ENCODE measurements at places on chromosomes 2 and 18.

DNA sequence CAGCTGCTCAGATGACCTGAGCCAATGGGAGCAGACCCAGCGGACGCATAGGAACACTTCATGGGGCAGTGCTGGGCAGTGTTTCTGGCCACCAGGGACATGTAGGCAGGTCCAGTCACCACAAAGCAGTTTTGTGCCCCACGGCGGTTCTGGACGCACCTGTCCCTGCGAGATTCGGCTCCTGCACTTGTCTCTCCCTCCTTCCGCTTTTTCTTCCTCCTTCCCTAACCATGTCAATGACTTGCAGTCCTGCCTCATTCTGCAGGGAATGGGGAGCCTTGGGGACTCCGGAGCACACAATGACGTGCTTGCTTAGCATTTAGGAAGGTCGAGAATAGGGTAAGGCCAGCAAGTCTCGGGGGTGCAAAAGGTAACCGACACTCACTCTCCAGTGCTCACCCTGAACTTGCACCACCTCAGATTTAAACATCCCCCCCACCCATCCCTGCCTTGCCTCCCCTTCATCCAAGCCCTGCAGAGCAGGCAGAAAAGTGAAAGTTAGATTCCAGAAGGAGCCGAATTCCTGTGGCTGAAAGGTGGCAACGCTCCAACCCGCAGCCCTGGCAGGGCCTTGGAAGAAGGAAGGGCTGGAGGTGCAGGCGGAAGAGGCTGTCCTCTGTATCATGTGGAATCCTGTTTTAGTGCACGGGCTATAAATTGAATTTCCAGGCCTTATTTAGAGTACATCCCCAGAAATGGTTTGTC is 40.5 kb upstream of the ATG16L1 start:
- no peak for DNase-seq

- DNase-seq: no peak
Observed at GRCh38 chr2:66273933-66274490, 160.9 kb upstream of the MEIS1 start.

GRCh38 chr2:24374301-24374700 is 14.0 kb upstream of the ITSN2 start:
- no peak for DNase-seq

GRCh38 chr18:79506191-79507075 is 110.7 kb downstream of the NFATC1 start:
- no peak for DNase-seq

- DNase-seq: no peak
Observed at GRCh38 chr18:26503382-26503781, 45.0 kb downstream of the KCTD1 start.

GRCh38 chr18:2985628-2986027 is 27.3 kb downstream of the LPIN2 start:
- DNase-seq: peak; percentile 89

DNA sequence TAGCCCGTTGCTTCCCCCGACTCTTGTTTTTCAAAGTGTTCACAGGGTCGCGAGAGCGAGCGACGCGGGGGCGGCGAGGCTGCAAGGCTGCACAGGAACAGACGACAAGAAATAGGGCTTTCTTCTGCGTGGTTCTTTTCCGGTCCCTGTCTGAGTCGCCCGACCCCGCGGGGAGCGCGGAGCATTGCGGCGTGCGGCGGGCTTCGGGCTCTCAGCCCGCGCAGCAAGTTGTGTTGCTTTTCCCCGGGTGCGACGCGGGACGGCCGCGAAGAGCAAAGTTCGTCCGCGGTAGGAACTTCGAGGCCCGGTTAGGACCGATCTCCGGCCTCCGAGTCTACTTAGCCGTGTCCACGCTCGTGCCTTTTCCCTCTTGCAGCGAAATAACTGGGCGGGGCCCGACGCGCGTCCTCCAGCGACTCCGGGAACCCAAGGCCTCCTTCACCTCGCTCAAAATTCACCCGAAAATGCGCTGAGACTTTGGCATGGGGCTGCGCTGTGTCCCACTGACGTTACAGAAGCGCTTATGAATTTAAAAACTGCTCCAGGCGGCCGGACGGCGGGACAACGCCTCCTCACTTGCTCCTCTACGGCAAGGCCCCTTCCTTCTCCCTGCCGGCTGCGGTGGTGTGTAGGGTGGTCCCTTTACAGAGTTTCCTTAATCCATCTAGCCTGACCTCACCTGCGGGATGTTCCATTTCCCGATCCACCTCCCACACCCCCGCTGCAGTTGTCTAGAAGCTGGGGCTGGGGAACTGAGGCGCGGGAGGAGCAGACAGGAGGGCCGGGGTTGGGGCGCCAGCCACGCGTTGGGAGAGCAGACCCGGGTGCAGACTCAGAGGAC is 1.5 kb upstream of the BCL2L11 start:
- DNase-seq: peak; percentile 54

GRCh38 chr2:60230037-60230436 is 323.4 kb downstream of the BCL11A start:
- no peak for DNase-seq

GRCh38 chr2:111239107-111239506 is 118.4 kb downstream of the BCL2L11 start:
- DNase-seq: no peak

DNA sequence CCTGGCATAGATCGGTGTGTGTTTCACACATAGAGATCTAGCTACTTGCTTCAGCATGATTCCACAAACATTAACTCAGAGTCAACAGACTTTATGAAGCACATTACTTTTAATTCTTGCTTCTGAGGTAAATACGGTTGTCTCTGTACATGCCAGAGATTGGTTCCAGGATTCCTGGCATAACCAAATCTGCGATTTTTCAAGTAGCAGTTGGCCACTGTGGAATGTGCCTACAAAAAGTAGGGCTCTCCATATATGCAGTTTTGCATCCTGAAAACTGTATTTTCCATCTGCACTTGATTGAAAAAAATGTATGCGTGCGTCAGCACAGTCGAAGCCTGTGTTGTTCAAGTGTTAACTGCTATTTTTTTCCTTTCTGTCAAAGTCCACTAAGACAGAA is 85.0 kb downstream of the ZAP70 start:
- DNase-seq: no peak

GRCh38 chr2:172791953-172792352 is 56.3 kb downstream of the RAPGEF4 start:
- DNase-seq: no peak

DNA sequence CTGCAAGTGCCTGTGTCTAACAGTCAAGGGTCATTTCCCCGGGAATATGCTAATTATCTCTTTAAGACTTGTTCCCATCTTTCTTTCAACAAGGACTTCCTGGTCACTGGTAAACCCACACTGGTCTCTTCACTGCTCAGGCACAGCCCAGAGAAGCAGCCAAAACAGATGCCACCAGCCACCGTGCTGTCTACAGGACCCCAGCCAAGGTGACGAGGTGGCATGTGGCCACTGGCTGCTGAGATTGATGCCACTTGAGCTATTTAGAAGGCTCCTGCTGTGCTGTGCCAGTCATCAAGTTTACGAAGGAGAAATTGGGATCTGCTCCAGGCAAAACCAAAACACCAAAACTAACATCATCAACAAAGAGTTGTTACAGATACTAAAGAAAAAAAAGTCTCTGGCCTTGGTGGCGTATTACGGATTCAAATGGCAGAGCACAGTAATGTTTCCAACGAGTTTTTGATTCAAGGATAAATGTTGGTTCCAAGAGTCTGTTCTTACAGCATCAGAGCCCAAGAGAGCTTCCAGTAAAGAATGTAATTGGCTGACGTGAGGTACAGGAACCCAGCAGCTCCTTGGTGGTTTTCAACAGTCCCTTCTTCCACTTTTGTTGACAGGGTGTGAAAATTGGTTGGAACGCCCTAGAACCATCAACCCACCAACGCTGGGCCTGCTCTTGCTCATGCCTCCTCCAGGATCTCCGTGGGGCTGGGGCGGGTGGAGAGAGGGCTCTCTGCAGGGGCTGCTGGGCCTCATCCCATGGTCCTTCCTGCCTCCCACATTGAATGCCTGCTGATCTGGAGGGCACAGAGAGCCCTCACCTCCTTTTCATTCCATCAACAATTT is 63.7 kb upstream of the ZCCHC2 start:
- DNase-seq: no peak

DNA sequence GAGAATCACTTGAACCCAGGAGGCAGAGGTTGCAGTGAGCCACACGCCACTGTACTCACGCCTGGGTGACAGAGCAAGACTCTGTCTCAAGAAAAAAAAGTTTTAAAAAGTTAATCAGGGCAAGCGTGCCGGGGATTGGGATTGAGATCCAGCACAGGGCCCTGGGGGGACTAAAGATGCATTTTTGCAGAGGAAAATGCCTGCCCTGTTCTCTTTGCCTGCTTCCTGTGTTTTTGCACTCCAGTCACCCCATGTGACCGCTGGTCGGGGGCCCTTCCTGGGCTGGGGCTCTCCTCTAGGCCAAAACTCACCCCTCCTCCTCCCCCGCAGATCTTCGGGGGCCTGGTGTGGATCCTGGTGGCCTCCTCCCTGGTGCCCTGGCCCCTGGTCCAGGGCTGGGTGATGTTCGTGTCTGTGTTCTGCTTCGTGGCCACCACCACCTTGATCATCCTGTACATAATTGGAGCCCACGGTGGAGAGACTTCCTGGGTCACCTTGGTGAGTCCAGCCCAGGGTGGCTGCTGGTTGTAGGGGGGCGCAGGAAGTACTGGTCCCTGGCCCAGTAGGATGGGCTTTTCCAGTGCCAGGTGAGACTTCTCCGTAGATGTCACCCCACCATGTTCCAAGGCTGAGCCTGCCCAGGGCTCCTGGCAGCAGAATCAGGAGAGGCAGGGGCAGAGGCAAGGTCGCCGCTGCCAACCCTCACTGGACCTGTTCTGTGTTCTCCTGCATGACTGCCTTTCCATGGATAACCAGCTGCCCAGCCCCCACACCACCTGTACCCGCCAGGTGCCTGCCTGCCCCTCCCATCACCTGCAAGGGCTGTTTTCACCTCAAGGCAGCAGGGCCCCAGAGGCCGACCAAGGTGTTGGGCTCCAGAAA is 22.4 kb downstream of the MAL start:
- no peak for DNase-seq

GRCh38 chr2:106274668-106275067 is 80.6 kb upstream of the UXS1 start:
- no peak for DNase-seq

- no peak for DNase-seq
Observed at GRCh38 chr2:168731616-168732015, 70.8 kb upstream of the NOSTRIN start.

- no peak for DNase-seq
Observed at GRCh38 chr2:28558918-28559317, 63.1 kb downstream of the PLB1 start.

GRCh38 chr18:35573531-35573930 is 8.0 kb upstream of the GALNT1 start:
- DNase-seq: no peak

DNA sequence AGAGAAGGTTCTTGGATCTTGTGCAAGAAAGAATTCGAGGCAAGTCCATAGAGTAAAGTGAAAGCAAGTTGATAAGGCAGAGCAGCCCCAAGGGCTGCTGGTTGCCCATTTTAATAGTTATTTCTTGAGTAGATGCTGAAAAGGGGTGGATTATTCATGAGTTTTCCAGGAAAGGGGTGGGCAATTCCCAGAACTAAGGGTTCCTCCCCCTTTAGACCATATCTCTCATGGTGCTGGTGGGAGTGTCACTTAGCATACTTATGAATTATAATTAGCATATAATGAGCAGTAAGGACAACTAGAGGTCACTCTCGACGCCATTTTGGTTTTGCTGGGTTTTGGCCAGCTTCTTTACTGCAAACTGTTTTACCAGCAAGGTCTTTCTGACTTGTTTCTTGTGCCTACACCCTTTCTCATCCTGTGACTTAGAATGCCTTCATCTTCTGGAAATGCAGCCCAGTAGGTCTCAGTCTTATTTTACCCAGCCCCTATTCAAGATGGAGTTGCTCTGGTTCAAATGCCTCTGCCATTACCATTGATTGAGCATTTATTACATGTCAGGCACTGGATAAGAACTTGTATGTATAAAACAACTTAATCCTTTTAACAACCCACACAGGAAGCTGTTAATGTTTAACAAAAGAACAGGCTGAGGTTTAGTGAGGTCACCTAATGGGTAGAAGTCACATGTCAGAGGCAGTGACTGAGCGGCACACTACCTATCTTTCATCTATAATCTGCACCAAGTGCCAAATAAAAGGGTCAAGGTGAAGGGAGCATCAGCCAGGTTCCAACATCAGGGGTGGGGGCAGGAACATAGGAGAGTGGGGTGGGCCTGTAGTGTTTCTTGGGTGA is 250.9 kb downstream of the ICOS start:
- DNase-seq: no peak

GRCh38 chr2:6777626-6778025 is 88.1 kb downstream of the CMPK2 start:
- DNase-seq: no peak

- no peak for DNase-seq
Observed at GRCh38 chr2:30219886-30220875, 11.2 kb upstream of the LBH start.

- DNase-seq: no peak
Observed at GRCh38 chr18:4242431-4243161, 212.5 kb downstream of the DLGAP1 start.

DNA sequence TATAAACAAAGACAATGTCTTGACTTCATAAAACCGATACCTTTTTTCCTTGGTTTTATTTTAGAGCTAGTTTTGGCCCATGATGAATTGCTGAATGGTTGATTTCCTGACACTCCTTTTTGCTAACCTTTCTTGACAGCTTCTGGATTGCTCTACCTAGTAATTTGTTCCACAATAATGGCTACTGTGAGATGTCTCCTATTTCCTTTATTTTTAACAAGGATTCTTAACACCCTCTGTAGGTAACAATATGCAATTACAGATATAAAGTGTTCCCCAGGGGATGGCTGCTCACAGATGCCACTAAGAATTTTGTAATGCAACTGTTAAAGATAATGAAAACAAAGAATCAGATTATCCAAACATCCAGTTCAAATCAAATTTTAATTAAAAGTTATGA is 100.8 kb upstream of the ATP5MC3 start:
- DNase-seq: no peak

DNA sequence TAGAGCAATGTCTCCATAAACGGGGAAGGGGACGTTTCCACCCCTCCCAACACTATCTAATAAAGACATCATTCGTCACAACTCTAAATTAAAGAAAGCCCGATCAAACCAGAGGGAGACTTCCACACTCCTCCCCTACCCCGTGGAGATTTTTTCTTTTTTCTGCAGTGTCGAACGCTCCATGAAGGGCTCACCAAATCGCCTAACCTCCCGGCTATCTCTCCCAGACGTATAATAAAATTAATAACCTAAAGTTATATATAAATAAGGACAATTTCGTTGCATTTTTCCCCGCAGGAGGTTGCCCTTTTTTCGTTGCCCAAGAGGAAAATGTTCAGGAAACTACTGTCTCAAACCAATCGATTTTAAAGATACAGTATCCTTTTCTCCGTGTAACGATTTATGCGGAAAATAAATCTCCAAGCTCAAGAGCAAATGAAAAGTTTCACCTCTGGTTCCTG is 2.4 kb downstream of the EVX2 start:
- no peak for DNase-seq

GRCh38 chr2:66525606-66526005 is 90.7 kb downstream of the MEIS1 start:
- no peak for DNase-seq
